Sigmoid colon (tissue), 7 donors: ENCODE measurements at places on chromosomes 1 and 21.

- DNase-seq = no peak
Observed at GRCh38 chr1:228497817-228498216, 10.6 kb downstream of the RNF187 start.

- DNase-seq = peak; percentile 71
Observed at GRCh38 chr1:230113593-230114236, 46.7 kb downstream of the GALNT2 start.

DNA sequence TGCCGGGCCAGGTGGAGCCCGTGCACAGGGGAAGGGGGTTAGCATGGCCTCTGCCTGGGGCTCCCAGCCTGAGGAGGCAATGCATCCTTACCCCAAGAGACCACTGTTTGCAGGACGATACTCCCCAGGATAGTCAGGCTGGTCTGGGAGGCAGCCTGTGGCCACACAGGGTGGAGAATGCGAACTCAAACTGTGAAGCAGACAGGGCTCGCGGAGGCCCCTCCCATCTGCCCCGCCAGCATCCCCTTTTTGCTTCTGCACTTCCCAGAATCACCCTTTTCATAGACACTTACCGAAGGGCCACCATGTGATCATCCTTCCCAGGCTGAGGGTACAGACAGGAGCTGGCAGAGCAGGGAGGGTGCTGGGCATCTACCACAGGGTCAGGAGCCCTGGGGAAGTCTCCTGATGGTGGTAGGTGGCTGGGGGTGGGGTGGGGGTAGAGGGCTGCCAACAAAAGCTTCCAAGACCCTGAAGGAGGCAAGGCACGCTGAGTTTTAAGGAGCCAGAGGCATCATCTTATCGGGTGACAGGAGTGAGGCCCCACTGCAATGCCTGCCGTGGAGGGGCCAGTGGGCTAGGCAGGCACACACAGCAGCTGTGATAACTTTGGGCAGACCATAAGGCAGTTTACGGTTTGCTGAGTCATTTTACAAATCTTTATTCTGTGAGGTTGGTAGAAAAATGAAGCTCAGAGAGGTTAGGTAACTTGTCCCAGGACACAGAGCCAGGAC, 31.3 kb upstream of the BTG2 start:
- DNase-seq = peak; percentile 84

DNA sequence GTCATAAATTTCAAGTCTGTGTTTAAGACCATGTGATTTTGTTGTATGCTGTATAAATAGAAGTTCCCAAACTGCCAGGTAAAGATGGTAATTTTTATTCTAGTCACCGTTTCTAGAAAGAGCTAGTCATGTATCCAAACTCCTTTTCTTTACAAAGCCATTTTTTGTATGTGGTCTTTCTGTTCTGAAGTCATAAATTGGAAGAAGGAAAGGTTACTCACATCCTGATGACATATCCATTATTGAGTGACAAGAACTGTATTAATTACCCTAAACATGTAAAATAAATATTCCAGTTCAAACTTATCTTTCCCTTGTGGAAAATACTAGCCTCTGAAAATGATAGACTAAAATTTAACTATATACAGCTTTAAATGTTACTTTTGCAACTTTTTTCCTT, 104.7 kb downstream of the POFUT2 start:
- no peak for DNase-seq

- no peak for DNase-seq
Observed at GRCh38 chr1:172733815-172734214, 74.9 kb downstream of the FASLG start.

DNA sequence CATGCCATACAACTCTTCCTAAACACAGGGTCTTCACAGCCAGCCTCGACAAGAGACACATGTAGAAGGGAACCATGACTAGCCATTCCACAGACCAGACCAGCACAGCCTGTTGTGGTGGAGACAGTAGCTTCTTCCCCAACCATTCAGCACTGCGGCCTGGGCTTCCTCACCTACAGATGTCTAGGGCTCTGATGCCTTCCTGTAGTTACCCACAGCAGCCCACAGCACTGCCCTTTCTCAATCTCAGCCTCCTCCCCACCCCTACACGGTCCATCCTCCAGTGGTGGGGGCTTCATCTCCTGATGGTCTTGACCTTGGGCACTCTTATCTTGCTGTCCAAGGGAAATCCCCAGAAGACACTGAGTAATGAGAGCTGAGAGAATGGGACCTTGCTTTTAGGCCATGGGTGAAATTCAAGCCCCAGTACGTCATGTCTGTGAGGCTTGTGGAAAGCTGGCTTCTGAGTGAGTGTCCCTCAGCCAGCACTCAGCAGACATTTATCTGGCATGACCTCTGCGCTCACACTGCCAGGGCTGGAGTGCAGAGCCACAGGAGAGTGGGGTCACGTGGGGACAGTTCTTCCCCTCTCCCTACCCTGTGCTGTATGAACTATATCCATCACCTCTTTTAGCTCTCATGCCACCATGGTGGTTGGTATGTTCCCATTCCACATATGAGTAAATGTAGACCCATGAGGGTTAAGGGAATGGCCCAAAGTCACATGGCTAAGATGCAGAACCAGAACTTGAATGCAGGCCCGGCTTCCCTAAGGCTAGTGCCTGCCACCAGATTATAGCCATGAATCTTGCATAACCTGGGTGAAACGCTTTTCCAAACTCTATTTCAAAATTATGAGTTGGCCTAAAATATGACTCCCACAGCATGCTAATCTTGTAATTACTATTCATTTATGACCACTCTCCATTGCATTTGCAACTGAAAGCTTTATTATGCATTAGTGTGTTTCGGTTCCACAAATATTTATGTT, 104.7 kb downstream of the HIVEP3 start:
- no peak for DNase-seq

- DNase-seq = no peak
Observed at GRCh38 chr1:156259805-156260204, 11.9 kb upstream of the PAQR6 start.

DNA sequence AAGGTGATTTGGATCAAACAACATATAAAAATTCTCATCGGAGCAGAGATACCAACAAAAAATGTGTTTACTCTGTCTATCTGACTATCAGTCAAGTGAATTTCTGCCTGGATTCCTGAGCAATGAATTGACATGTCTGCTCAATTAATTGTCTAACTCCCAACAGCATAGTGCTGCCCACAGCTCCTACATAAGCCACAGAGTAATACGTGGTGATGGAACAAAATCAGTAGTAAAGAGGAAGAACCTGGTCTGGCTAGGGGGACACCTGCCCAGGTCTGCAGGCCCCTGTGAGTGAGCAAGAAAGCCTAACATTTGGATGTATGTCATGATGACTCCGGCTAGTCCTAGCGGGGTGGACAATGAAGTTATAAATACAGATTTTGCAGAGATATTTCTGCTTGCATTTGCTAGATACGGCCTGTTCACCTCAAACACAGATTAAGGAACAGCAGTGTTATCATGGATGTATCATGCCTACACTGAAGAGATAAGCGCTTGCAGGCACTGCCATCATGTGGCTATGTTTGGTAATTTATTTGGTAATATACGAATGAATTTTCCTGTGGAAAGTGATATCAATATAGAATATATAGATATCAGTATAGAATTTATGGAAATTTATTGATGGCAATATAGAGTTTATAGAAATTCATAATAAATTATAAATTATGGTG, 69.6 kb upstream of the LRRC8B start:
- no peak for DNase-seq

DNA sequence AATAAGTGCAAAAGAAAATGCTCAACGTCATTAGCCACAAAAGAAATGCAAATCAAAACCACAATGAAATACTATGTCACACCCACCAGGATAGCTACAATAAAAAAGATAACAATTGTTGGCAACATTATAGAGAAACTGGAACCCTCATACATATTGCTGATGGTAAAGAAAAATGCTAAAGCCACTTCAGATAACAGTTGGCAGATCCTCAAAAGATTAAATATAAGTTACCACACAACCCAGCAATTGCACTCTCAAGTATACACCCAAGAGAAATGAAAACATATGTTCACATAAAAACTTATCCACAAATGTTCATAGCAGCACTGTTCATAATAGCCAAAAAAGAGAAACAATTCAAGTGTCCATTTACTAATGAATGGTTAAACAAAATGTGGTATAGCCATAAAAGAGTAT, 20.7 kb downstream of the TRIM33 start:
- DNase-seq = no peak

GRCh38 chr1:44208226-44208625, 5.0 kb upstream of the DMAP1 start:
- DNase-seq = no peak

- no peak for DNase-seq
Observed at GRCh38 chr1:65955503-65955902, 162.8 kb downstream of the PDE4B start.

GRCh38 chr1:57615956-57616355, 192.1 kb upstream of the DAB1 start:
- no peak for DNase-seq

DNA sequence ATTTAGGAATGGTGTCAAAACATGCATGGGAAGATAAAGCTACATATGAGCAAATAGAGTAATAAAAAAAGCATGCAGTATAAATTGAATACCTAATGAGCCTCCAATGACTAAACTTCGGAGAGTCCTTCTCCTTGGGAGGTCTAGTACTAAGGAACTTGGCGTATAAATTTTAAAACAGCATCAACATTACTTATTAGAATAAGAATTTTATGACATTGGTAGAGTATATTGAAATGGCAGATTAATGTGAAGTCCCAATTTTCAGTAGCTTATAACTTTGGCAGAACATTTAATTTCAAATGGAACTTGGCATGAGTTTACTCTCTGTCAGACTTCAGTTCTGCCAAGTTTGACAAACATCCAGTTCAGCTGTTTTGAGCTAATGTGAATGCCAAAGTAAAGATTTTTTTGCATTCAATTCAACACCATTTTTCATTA, 104.7 kb upstream of the RGS18 start:
- DNase-seq = no peak

DNA sequence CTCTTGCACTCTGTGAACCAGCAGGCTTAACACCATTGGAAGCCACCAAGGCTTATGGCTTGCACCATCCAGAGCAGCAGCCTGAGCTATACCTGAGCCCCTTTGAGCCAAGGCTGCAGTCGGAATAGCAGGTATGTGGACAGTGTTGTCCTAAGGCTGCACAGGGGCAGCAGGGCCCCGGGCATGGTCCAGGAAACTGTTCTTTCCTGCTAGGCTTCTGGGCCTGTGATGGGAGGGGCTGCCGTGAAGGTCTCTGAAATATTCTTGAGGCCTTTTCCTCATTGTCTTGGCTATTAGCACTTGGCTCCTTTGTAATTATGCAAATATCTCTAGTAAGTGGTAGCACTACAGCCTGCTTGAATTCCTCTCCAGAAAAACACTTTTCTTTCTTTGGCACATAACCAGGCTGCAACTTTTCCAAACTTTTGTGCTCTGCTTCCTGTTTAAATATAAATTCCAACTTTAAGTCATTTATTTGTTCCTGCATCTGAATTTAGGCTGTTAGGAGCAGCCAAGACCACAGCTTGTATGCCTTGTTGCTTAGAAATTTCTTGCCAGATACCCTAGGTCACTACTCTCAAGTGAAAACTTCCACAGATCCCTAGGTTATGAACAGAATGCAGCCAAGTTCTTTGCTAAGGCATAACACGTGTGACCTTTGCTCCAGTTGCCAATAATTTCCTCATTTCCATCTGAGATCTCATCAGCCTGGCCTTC, 5.2 kb downstream of the KRTAP20-4 start:
- no peak for DNase-seq

DNA sequence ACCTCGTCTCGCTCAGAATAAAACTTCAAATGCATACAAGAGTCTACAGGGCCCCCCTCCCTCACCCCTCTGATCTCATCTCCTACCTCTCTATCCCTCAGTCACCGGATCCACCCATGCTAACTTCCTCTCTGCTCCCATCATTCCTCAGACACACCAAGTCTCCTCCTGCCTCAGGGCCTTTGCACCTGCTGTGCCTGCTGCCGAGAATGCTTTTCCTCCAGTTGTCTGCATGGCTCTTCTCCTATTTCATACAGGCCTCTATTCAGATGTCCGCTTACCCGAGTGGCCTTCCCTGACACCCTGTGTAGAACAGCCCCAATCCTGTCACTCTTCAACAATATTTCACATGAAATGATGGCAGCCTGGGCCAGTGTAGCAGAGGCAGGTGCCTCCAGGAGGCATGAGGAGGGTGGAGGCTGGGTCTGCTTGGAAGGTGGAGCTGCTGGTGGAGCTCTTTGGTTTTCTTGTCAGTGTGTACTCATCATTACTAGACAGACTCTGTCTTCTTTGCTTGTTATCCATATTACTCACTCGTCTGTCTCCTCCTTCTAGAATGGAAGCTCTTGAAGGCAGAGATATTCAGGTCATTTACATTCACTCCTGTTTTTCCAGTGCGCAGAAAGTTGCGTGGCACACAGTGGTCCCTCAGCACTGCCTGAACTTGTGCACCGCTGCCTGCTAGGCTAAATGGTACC, 4.2 kb downstream of the SH2D2A start:
- no peak for DNase-seq

- no peak for DNase-seq
Observed at GRCh38 chr1:31000301-31000700, 65.2 kb downstream of the PUM1 start.

GRCh38 chr1:197471248-197471985, 203.4 kb downstream of the CRB1 start:
- DNase-seq = no peak

DNA sequence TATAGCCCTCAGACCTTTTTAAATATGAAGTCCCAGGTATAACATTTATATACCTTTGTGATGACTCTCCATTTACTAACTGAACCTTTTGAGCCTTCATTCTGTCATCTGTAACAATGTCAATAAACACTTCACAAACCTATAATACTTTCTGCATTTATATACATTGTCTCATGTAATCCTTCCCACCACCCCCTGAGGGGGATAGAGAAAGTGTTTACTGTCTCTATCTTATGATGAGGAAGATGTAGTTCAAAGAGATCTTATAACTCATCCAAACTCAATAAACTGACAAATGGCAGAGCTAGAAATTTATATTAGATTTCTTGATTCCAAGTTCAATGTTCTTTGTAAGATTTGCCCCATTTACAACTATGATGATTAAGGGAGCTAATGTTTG, 48.3 kb upstream of the CR2 start:
- DNase-seq = no peak

- DNase-seq = no peak
Observed at GRCh38 chr1:182085726-182086125, 24.2 kb upstream of the ZNF648 start.

DNA sequence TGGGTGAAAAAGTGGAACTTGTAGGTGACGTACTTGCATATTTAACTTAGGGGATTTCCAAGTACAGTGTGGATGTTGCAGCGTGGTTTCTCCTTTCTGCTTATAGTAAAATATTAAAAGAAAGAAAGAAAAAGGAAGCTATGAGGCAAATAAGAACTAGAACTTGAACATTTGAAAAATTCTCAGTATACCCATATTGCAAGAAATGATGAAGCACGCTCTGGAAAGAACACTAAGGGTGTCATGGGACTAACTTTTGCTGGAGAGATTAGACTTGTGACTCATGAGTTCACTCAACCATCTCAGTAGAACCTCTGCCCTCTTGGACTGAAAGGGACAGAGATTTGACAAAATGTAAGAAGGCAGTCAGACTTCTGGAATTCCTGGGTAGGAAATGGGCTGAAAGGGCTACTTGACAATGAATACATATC, 704.5 kb upstream of the ADGRL4 start:
- DNase-seq = no peak

- DNase-seq = no peak
Observed at GRCh38 chr1:226691247-226691646, 47.8 kb downstream of the ITPKB start.

GRCh38 chr1:115768549-115768948, at the start of gene CASQ2:
Gene CASQ2 (minus strand): TSS chr1:115768714. CDS start chr1:115768541, 173 bp downstream.
- peak; percentile 78 for DNase-seq

- DNase-seq = no peak
Observed at GRCh38 chr1:121408354-121408753, 223.6 kb downstream of the SRGAP2C start.
